ENCODE measurements at places on chromosomes 2 and 18.

DNA sequence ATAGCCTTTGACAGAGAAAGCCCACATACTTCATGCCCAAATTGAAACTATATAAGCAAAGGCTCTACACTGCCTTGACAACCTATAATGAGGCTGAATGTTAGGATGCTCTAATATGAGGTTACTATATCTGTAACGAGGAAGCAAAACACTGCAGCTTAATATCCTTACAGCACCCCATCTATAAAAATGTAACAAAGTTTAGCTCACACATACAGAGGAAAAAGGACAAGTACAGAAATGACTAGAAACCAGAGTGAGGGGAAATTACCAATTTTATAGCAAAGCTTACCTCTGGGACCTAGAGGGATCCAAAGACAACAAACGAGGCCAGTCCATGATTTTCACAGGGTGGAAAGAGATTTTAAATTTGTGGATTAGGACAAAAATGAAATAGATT, 138.5 kb downstream of the COL4A4 start:
- DNase-seq, result no peak

GRCh38 chr18:79950515-79951341, 725 bp downstream of the SLC66A2 start:
- DNase-seq, result peak; percentile 40

GRCh38 chr2:20052229-20052851, 912 bp upstream of the LAPTM4A start:
- no peak for DNase-seq

- DNase-seq, result no peak
Observed at GRCh38 chr2:159201360-159202063, 85.0 kb downstream of the WDSUB1 start.

GRCh38 chr2:160278879-160279177, 78.8 kb upstream of the ITGB6 start:
- no peak for DNase-seq

- no peak for DNase-seq
Observed at GRCh38 chr2:159086826-159087225, 118.4 kb downstream of the TANC1 start.

DNA sequence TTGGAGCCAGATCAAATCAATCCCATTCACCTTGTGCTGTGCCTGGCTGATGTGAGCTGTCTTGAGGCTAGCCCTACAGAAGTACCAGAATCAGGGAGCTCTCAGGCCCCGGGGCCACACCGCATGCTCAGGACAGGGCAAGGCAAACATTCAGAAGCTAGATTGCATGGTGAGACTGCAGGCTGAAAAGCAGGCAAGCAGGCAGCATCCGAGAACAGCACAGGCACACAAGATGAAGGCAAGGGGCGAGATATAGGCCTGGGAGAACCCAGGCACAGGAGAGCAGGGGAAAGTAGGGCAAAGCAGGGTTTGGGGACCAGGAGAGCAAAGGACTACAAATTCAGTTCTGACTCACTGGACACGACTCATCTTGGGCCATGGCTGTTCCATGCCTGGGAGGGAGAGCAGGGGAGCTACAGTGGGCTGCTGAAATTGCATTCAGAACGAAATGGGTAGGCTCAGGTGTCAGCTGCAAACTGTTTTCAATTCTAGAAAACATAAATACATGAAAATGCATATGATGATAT, 59.6 kb downstream of the GALNT14 start:
- no peak for DNase-seq

DNA sequence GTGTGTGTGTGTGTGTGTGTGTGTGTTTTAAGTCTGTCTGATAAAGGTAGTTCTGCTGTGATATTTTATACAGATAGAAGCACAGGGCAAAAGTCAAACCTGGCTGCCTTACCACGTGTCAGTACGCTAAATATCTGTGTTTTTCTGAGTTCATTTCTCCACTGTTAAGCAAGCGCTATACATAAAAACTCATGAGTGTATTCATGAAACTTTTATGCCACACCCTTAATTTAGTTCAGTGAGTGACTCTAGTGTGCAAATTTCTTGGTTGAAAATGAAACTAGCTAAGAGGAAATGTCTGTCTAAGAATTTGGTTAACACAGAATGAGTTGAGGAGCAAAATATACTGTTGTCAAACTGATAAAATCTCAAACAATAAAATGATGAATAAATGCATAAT, 11.2 kb downstream of the CASP10 start:
- DNase-seq, result no peak

- DNase-seq, result peak; percentile 52
Observed at GRCh38 chr2:223101340-223102039, 49.5 kb downstream of the KCNE4 start.
